K562 (cell line): ENCODE measurements at places on chromosomes 4 and X. TPM values are rescaled to one million over a fixed set of nuclear protein-coding genes. Genes with fewer than 3 reads are reported as not detected.

DNA sequence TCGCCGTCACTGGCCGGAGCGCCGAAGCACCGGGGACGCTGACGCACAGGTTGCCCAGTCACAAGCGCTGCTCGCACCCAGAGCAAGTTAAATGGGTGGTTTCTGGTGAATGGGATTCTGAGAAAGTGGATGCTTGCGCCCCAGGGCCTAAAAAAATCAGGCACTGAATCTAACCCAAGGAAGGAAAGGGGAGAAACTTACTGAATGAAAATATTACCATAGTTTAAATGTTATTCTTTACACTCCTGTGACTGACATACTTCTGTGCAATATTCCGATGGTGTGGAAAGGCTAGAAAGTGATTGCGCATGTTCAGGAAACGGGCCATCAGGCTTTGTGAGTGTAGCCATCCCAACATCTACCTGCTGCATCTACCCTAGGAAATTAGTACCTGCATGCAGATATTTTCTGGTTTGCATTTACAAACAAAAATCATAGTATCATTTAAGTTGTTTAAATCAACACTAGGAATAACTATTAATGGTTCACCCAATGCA is 838 bp upstream of the ABCG2 start:
- H3K36me3 ChIP-seq: no peaks in the 10 kb centered on the region
- no peak for DNase-seq
- peaks cover 11% of the 10 kb centered on the region for H3K4me1 ChIP-seq
- peak overlapping the region; percentile 39 for H3K4me3 ChIP-seq
- H3K27ac ChIP-seq: no peak overlapping the region
- 0 out of 3 replicates have a peak, but pooled peaks cover 4% of the 10 kb centered on the region for H3K27me3 ChIP-seq

The KCND1 gene
- 0.75 and 0.83 TPM in 2 replicates for total RNA-seq

- no peak for DNase-seq
- H3K4me3 ChIP-seq: no peak overlapping the region
- no peak overlapping the region for H3K27ac ChIP-seq
Measured at GRCh38 chr4:119525771-119526712, 102.6 kb downstream of the PDE5A start.

The KLF8 gene
- 0.02 and 0.04 TPM in 2 replicates for total RNA-seq

DNA sequence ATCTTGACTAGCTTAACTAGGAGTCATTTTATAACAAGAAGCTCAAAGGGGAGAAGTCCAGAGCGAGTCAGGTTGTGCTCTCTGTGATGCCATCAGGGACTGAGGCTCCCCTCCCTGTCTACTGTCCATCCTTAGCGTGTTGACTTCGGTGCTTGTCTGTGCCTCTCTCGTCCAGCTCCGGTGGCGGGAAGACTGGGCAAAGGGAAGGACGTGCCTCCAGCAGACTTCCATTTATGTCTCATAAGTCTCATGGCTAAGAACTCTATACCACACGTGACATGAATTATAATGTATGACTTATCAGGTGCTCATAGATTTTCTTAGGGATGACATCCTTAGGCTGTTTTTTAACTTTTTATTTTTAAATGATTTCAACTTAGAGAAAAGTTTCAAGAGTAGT is 92.6 kb upstream of the TLR2 start:
- H3K27me3 ChIP-seq: no peaks in the 10 kb centered on the region

The STX18 gene
- 20.3 and 20.6 TPM in 2 replicates for total RNA-seq

The WNK3 gene
- total RNA-seq: 0.02 and 0.11 TPM in 2 replicates

GRCh38 chr4:108097990-108098553 is 70.7 kb downstream of the LEF1 start:
- H3K36me3 ChIP-seq: no peaks in the 10 kb centered on the region
- DNase-seq: no peak
- no peak overlapping the region for H3K27ac ChIP-seq
- H3K4me1 ChIP-seq: no peaks in the 10 kb centered on the region
- H3K4me3 ChIP-seq: no peak overlapping the region

DNA sequence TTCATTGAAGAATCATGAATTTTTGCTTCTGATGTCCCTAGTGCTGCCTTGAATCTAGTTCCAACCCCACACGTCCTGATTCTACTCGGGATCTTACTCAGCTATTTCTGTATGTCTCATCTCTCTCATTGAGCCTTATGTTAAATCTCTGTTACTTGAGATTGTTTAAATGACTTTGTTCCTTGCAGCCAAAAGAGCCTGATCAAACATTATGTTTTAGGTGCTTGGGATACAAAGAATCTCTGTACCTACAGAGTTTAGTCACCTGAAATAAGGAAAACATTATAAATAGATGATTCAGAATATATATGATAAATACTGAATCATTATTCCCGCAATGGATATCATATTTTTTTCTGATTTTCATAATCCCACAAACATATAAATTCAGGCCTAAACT is 13.7 kb upstream of the ANKRD50 start:
- no peak overlapping the region for H3K4me3 ChIP-seq
- H3K27me3 ChIP-seq: no peaks in the 10 kb centered on the region
- H3K36me3 ChIP-seq: no peaks in the 10 kb centered on the region
- H3K27ac ChIP-seq: no peak overlapping the region

The COMMD8 gene
- total RNA-seq: 12.7 and 15.2 TPM in 2 replicates

The RNF175 gene
- total RNA-seq: not detected in 2 replicates

- no peak overlapping the region for H3K4me3 ChIP-seq
- no peak overlapping the region for H3K27ac ChIP-seq
- no peaks in the 10 kb centered on the region for H3K4me1 ChIP-seq
- H3K27me3 ChIP-seq: no peaks in the 10 kb centered on the region
- no peak for DNase-seq
Measured at GRCh38 chrX:38342853-38343778, 9.3 kb upstream of the OTC start.

The LRIT3 gene
- not detected in 2 replicates for total RNA-seq

GRCh38 chrX:153423652-153424051 is 12.4 kb downstream of the ZFP92 start:
- no peak for DNase-seq
- no peaks in the 10 kb centered on the region for H3K4me1 ChIP-seq
- H3K27ac ChIP-seq: no peak overlapping the region
- peaks cover 13% of the 10 kb centered on the region; the same call in 1 of the 3 replicates for H3K36me3 ChIP-seq
- H3K4me3 ChIP-seq: no peak overlapping the region
- no peaks in the 10 kb centered on the region for H3K27me3 ChIP-seq

- H3K4me1 ChIP-seq: no peaks in the 10 kb centered on the region
- no peak for DNase-seq
- no peak overlapping the region for H3K4me3 ChIP-seq
- no peak overlapping the region for H3K27ac ChIP-seq
- H3K36me3 ChIP-seq: no peaks in the 10 kb centered on the region
Measured at GRCh38 chr4:69782651-69783310, 22.4 kb upstream of the SULT1B1 start.

GRCh38 chr4:1050486-1051213 is 39.2 kb downstream of the FGFRL1 start:
- 0 out of 3 replicates have a peak, but pooled peaks cover 3% of the 10 kb centered on the region for H3K4me1 ChIP-seq
- H3K4me3 ChIP-seq: no peak overlapping the region
- H3K36me3 ChIP-seq: no peaks in the 10 kb centered on the region
- peaks cover 69% of the 10 kb centered on the region for H3K27me3 ChIP-seq

The USP17L5 gene
- total RNA-seq: not detected in 2 replicates

GRCh38 chr4:105641845-105642244 is 66.6 kb downstream of the INTS12 start:
- no peak overlapping the region for H3K27ac ChIP-seq
- H3K27me3 ChIP-seq: no peaks in the 10 kb centered on the region
- H3K4me3 ChIP-seq: no peak overlapping the region
- H3K4me1 ChIP-seq: no peaks in the 10 kb centered on the region
- DNase-seq: no peak
